Activated T-cell treated with anti-CD3 and anti-CD28 coated beads, Interleukin-2, amount 50 U/mL, for 24 hours (primary cell): ENCODE measurements at places on chromosomes 5 and 9.

- peak overlapping the region; percentile 3 for H3K27ac ChIP-seq
- no peaks in the 10 kb centered on the region for H3K27me3 ChIP-seq
- H3K4me3 ChIP-seq, result no peak overlapping the region
- DNase-seq, result no peak
These were observed 45.7 kb downstream of the TGFBR1 start for GRCh38 chr9:99150451-99151171.

DNA sequence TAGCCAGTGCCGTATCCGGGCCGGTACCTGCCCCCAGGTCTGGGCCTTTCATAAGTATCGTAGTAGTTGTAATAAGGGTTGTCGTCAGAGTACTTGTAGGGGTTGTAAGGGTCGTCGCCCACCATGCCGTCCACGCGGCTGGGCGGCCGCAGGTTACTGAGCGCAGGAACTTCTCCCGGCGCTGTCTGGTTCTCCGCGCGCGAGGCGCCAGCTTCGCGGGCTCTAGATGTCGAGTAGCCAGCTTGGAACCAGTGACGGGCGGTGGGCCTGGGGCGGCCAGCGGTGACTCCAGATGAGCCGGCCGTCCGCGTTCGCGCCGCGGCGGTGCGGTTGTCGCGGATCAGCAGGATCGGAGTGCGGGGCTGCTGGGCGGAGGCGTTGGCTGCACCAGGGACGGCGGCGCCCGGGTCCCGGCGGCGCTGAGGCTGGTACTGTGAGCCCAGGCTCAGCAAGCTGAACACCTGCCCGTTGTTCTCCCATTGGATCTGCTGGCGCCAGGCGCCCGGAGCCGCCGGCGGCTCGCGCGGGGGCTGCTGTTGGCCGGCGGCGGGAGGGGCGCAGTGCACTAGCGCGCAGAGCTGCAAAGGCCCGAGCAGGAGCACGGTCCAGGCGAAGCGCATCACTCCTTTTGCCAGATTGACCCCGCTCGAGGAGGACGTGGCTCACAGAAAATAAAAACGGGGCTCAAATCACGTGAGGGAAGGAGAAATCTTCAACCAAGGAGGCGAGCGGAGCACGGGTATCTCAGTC is 518 bp downstream of the LOX start:
- DNase-seq, result peak; percentile 44
- no peak overlapping the region for H3K27ac ChIP-seq
- H3K4me1 ChIP-seq, result peaks cover 18% of the 10 kb centered on the region
- peaks cover 83% of the 10 kb centered on the region for H3K27me3 ChIP-seq
- no peaks in the 10 kb centered on the region for H3K36me3 ChIP-seq
- H3K4me3 ChIP-seq, result peak overlapping the region; percentile 67

DNA sequence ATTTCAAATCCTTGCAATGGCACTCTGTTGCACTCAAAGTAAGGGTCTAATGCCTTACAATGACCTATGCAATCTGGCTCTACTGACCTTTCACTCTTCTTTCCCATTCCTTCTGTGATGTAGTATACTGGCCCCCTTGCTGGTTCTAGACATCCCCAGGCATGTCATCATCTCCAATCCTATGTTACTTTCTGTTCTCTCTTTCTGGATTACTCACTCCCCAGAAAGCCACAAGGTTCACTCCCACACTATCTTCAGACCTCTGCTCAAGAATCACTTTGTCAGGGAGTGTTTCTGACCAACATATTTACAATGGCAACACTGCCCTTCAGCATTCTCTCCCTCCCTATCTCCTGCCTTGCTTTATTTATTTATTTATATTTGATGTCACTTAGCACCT is 802.2 kb upstream of the WWC1 start:
- no peak for DNase-seq
- no peaks in the 10 kb centered on the region for H3K36me3 ChIP-seq
- H3K4me1 ChIP-seq, result no peaks in the 10 kb centered on the region
- H3K4me3 ChIP-seq, result no peak overlapping the region
- no peaks in the 10 kb centered on the region for H3K27me3 ChIP-seq

- H3K4me3 ChIP-seq, result no peak overlapping the region
- H3K36me3 ChIP-seq, result no peaks in the 10 kb centered on the region
- no peaks in the 10 kb centered on the region for H3K4me1 ChIP-seq
- H3K27ac ChIP-seq, result no peak overlapping the region
These were observed 134.5 kb downstream of the MED10 start for GRCh38 chr5:6243706-6244338.

DNA sequence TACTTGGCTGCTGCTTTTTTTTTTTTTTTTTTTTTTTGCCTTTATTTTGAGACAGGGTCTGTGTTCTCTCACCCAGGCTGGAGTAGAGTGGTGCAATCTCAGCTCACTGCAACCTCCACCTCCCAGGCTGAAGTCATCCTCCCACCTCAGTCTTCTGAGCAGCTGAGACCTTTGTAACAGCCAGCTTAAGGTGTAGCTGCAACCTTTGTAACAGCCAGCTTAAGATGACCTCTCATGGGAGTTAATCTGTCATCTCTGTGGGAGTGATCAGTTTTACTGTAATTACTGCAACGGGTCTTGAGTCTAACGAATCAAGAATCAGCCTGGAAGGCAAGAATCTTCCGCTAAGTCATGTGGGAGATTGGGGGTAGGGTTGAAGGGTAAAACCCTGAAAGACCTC is 31.6 kb upstream of the SNX2 start:
- DNase-seq, result no peak
- no peaks in the 10 kb centered on the region for H3K4me1 ChIP-seq
- no peak overlapping the region for H3K4me3 ChIP-seq
- no peak overlapping the region for H3K27ac ChIP-seq

DNA sequence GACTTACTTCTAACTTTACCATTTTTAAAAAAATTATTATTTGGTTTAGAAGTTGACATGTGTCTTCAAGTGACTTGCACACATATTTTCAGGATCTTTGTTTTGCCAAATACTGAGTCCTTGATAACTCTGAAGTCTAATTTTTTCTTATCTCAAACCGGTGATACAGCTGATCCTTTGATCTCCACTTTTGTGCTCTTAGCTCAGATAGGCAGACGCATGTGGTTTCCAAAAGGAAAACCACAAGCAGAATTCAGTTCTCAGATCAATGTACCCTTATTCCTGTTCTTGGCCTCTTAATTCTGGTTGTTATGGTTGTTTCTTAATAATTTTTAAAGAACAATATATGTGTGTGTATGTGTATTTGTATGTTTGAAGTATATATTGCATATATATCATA is 238.3 kb upstream of the EDIL3 start:
- H3K4me1 ChIP-seq, result peaks cover 8% of the 10 kb centered on the region
- H3K27me3 ChIP-seq, result no peaks in the 10 kb centered on the region
- no peak overlapping the region for H3K27ac ChIP-seq
- H3K4me3 ChIP-seq, result no peak overlapping the region
- DNase-seq, result no peak

GRCh38 chr9:77277719-77278118 is 100.4 kb downstream of the VPS13A start:
- no peak for DNase-seq
- H3K36me3 ChIP-seq, result peaks cover 62% of the 10 kb centered on the region
- no peaks in the 10 kb centered on the region for H3K4me1 ChIP-seq
- H3K27ac ChIP-seq, result no peak overlapping the region
- H3K27me3 ChIP-seq, result no peaks in the 10 kb centered on the region

DNA sequence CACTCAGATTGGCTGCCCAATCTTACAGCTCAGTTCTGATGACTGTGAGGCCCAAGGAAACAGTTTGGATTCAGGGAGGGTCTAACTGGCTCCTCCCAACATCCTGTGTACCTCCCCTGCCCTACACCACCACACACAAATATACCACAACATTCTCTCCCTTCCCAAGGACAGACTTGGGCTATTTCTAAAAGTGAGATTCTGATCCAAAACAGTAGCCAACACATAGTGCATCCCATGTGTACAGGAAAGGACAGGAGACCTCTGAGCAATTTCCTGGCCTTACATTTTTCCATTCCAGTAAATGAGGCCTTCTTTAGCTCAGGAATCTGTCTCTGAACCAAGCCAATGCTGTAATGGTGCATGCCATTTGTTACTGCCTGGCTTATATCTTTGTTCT is 20.8 kb downstream of the ZNF366 start:
- no peak overlapping the region for H3K27ac ChIP-seq
- H3K4me3 ChIP-seq, result no peak overlapping the region
- no peaks in the 10 kb centered on the region for H3K36me3 ChIP-seq
- H3K27me3 ChIP-seq, result peaks cover 17% of the 10 kb centered on the region
- H3K4me1 ChIP-seq, result no peaks in the 10 kb centered on the region
- no peak for DNase-seq

DNA sequence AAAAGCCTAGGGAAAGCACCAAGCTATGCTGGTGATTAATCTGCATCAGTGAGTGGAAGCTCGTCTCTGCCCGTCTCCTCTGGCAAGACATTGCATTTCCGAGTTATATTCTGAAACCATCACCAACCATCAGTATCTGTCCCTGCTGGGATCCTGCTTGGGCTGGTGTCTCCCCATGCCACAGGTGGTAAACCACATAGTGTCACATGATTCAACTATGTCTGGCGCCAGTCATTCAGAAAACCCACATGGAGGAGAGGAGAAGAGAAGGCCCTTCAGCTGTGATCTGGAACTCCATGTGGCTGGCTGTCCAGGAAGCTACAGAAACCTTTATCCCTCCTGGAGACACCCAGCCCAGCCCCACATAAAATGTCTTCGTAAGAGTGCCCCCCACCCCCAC is 4.8 kb downstream of the IL9 start:
- H3K4me1 ChIP-seq, result peaks cover 30% of the 10 kb centered on the region
- no peaks in the 10 kb centered on the region for H3K36me3 ChIP-seq
- peak overlapping the region; percentile 70 for H3K27ac ChIP-seq
- peak; percentile 32 for DNase-seq
- H3K27me3 ChIP-seq, result peaks cover 46% of the 10 kb centered on the region

DNA sequence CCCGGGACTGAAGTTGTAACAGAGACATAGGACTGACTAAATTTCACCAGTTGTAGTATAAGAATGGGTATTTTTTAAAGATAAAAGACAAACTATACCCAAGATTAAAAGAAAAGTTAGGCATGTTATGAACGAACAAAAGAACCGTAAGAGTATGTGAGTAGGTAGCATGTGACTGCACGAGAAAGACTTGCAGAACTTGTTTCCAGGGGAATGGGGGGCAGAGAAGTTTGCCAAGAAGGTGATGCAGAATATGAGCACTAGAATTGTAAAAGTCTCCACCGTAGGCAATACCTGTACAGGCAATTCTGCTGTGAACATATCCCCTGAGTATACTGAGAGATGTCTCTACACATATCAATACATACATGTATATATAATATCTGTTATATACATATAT is 614.7 kb downstream of the PRELID2 start:
- no peaks in the 10 kb centered on the region for H3K4me1 ChIP-seq
- no peak overlapping the region for H3K27ac ChIP-seq
- no peak for DNase-seq
- H3K4me3 ChIP-seq, result no peak overlapping the region
- no peaks in the 10 kb centered on the region for H3K27me3 ChIP-seq

DNA sequence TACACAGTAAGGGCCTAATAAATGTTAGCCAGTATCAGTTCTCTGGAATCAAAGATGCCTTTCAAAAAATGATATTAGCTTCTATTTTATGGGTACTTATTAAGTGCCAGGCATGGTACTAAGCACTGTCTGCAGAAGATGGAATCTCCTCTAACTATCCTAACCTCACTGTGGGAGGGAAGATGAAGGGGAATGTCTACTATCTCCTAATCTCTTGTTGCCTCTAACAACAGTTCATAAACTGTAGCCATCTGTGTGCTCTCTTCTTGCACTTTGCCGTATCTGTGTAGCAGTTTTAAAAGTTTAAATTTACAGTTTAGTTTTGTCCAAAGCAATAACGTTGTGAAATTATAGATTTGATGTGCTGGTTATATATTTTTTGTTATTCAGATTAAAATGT is 99.6 kb upstream of the CCDC112 start:
- DNase-seq, result no peak
- H3K4me1 ChIP-seq, result no peaks in the 10 kb centered on the region
- H3K4me3 ChIP-seq, result no peak overlapping the region
- no peaks in the 10 kb centered on the region for H3K36me3 ChIP-seq

GRCh38 chr9:89655990-89656657 is 51.3 kb downstream of the GADD45G start:
- H3K4me3 ChIP-seq, result no peak overlapping the region
- no peak for DNase-seq
- peaks cover 9% of the 10 kb centered on the region for H3K27me3 ChIP-seq
- H3K4me1 ChIP-seq, result peaks cover 18% of the 10 kb centered on the region

DNA sequence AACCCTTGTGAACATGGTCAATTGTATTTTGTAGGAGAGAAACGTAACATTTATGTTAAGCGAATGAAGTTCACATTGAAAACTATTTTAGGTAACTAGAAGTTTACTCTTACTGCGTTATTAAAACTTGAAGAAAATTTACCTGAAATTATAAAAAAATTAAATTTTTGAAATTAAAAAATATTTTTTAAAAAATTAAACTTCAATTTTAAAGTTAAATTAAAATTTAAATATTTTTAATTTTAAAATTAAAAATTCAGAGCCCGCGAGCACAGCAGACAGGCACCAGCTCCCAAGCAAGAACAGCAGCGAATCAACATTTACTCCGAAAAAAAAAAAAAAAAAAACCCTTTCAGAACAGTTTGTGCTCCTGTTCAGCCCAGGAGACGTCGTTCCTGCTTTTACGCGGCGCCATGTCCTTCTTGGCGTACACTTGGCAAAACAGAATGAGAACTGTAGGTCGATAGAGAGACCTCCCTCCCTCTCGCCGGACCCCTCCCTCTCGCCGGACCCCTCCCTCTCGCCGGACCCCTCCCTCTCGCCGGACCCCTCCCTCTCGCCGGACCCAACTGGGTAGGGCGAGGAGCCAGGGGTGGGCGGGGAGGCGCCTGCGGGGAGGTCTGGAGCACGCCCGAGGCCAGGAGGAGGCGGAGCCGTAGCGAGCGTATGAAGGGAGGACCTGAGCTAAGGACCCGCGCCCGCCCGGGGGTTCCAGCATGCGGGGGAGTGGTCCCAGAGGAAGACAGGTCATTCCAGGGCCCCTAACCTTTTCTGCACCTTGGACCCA is 235.8 kb downstream of the ROR2 start:
- DNase-seq, result peak; percentile 42
- H3K4me1 ChIP-seq, result peaks cover 5% of the 10 kb centered on the region
- no peaks in the 10 kb centered on the region for H3K36me3 ChIP-seq
- H3K27me3 ChIP-seq, result peaks cover 55% of the 10 kb centered on the region

DNA sequence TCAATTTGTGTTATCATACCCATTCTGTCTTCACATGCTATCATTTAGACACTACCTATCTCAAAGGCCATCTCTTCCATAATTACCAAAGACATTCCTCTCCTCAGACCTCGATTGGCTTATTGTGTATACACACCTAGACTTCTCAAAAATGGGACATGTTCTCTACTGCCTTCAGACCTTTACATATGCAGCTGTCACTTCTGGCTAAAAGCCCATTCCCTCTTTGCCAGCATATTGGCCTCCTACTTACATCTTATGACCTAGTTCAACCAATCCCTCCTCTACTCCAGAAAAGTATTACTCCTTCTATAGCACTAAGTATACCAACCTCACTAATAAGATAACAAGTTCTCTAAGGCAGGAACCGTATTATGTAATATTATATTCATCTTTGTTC is 84.4 kb downstream of the RAPGEF6 start:
- H3K27ac ChIP-seq, result peak overlapping the region; percentile 85
- H3K4me1 ChIP-seq, result peaks cover 73% of the 10 kb centered on the region
- H3K36me3 ChIP-seq, result peaks cover 75% of the 10 kb centered on the region
